ENCODE measurements at places on chromosomes 1 and 21.

- DNase-seq = no peak
Measured at GRCh38 chr1:115671176-115671934, 29.6 kb downstream of the VANGL1 start.

DNA sequence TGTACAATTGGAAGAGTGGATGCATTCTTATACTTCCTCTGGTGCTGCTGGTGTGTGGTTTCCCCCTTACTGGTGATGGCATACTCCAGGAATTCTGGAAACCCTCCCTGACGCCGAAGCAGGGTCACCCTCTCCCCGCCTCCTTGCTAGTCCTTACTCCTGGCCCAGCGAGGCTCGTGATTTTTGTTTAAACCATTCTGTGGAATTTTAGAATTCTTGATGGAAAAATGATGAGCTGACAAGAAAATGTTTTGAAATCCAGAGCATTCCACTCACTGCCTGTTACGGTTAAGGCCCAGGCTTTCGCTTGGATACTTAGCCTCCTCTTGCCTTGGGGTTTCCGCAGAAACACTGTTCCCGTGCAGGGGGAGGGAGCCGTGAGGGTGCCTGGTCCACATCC lies 41.1 kb downstream of the IL6R start:
- peak; percentile 83 for DNase-seq

GRCh38 chr1:75394386-75395139 lies 216.4 kb downstream of the SLC44A5 start:
- DNase-seq = no peak

GRCh38 chr1:31505911-31506497 lies 70.3 kb upstream of the TINAGL1 start:
- peak; percentile 46 for DNase-seq

DNA sequence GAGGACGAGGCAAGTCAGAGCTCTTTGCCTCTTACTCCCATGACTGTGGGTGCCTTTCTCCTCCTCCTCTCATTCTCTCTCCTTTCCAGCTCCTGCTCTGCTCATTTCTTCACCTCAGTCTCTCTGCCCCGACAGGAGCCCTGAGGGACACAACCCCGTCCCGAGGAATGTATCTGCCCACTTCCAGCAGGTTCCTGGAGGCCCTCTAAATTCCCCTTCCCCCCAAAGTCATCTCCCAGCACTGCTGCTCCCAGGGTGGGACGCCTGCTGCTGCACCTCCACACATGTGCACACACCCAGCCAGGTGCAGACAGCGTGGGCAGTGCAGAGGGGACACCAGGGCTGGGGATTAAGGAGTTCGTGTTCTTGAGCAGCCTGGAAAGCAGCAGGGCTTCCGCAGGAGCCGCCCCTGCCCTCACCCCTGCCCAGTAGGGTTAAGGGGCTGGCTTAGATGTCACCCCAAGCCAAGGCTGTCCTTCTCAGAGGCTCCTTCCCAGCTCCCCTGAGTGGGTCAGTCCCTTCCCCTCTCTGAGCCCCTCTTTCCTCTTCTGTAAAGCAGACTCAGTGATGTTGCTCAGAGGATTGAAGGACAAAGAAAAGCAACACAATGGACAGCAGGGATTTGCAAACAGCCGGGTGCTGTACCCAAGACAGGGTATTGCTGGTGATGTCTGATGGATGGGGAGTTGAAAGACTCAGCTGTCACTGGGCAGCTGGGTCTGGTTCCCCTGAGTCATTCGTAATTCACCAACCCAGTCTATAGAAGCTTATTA lies 346.0 kb downstream of the MATN1 start:
- no peak for DNase-seq

DNA sequence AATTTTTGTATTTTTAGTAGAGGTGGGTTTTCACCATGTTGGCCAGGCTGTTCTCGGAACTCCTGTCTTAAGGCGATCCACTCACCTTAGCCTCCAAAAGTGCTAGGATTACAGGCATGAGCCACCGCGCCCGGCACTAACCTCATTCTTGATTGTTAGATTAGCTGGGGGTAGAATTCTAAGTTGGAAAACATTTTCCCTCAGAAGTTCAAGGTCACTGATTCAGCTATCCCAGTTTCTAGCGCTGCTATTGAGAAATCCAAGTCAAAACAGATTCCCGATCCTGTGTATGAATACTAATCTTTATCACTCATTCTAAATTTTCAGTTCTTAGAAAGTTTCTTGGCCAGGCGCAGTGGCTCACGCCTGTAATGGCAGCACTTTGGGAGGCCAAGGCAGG lies 24.4 kb upstream of the EFNA1 start:
- DNase-seq = no peak

DNA sequence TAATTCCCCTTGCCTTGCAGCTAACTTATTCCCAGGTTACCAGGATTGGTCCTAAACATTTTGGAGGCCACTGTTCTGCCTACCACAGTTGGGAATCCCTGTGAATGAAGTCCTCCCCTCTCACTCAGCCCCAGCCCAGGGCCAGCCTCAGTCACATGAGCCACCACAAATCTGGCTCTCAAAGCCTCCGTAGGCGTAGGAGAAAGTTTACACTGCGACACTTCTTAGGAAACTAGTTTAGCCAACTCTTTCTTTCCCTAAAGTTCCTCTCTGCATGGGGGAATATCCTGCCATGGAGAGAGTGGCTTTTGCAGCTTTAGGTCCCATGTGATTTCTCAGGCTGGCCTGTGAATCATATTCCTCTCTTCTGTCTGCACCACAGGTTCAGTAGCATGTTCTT lies 45.7 kb upstream of the ETV3 start:
- DNase-seq = no peak

DNA sequence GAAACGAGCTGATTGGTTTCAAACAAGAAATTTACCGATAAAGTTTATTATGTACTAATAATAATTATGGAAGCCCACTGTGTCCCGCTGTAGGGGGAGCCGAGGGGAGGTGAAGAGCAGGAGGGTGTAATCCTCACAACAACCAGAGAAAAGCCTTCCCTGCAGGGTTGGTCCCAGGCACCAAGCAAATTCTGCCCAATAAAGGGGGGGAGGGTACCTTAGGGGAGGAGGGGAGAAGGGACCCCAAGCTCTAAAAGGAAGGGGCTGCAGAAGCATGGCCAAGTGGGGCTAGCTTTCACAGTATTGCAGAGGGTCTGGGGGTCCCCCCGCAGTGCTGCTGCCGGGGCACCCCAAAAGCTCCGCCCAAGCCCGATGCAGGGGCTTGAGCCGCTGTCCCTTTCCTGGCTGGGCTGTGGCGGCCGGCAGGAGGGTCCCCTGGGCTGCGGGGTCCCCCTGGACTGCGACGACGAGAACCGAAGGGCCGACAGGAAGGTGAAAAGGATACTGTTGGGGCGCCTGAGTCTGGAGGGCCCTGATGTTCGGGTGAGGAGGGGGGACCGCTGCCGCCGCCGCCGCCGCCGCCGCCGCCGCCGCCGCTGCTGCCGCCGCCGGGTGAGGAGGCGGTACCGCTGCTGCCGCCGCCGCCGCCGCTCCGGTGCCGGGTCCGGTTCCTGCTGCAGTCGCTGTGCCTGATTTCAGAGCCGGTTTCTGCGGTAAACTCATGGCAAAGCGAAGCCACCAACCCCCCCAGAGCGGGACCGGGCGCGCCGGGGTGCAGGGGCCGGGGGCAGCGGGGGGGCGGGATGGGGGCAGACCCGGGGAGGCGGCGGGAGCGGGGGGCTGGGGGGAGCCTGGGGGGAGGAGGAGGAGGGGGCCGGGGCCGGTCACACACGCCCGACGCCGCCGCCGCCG lies 771 bp downstream of the EIF4G3 start:
- DNase-seq = no peak

DNA sequence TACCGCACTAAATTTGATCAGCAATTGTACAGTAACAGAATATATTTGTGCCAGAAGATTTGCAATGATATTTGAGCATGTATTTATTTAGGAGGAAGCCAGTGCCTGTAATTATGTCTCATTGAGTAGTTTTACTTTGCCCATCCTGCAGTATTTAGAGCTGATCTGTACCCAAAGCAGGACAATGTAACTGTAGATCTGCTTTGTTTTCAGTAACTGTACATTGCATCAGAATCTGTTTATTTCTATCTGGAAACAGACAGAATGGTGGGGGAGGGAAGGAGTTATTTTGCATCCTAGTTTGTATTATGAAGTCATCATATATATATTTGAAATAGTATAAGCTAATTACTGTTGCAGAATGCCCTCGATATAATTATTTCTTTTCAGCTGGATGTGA lies 36.2 kb upstream of the LRRC8C start:
- no peak for DNase-seq

GRCh38 chr21:29873908-29874307 lies 65.9 kb downstream of the GRIK1 start:
- DNase-seq = no peak

- DNase-seq = peak; percentile 100
Measured at GRCh38 chr1:234533975-234534876, 55.2 kb upstream of the TARBP1 start.

DNA sequence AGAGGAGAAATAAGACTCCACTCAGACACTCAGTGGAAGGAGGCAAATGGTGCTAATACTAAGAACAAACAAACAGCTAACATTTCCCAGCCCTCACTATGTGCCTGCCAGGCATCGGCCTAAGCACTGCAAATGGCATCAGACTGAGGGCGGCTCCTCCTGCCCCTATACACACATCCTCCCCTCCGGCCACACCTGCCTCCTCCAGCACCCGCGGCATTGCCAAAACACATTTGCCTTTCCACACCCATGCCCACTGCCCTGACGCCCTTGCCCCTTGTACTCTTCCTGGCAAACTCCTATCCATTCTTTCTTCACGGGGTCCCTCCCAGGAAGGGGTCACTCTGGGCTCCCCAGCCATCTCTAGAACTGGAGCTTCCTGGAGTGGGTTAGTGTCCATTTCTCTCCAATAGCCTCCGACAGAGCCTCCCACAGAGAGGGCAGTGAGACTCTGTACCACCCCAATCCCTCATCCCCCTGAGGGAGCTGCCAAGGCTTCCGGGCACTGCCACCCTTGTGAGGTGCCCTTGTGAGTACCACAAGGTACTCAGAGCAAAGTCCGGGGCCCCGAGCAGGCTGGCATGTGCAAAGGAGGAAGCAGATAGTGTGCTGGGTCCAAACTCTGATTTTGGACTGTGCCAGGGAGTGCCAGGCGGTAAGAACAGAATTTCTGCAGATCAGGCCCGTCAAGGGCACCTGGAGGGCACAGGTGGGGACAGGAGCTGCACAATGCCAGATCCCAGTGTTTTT lies 959 bp downstream of the AKR7A3 start:
- no peak for DNase-seq

- no peak for DNase-seq
Measured at GRCh38 chr1:115166531-115167091, 77.3 kb upstream of the TSPAN2 start.

DNA sequence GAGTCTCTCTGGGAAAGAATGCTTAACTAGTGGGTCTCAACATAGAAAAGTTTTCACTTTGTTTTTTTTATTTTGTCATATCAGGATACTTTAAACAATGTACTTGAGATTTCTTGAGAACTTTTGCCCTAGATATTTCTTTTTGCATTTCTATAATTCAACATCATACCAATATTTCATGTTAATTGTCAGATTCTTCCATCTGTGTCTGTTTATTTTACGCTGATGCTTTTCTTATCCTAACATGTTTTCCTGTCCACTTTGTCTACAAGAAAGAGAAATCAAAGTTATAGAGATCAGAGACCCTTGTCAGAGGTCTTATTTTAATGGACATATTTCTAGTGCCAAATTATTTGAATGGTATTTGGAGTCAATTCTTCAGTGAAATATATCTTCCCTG lies 95.5 kb upstream of the B3GALT2 start:
- DNase-seq = peak; percentile 3

DNA sequence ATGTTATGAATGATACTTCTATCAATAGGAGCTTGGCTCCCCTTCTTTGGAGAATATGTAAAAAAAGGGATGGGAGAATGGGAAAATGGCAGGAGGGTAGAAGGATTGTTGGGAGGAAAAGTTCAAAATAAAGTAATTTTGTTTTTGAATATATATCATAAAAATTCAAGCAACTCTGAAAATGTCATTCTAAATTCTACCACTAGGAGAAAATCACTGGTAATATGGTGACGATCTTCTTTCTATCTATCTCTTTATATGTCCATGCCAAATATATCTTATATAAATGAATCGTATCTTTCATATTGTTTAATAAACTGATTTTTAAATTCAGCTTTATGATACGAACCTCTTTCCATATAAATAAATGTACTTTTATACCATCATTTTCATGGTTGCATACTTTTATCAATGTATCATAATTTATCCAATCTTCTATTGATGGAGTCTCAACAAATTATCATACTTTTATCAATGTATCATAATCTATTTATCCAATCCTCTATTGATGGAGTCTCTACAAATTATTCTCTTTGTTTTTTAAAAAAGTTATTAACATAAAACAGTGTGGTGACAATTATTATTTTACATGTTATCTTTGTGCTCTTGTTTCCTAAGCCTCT lies 73.7 kb upstream of the MARK1 start:
- no peak for DNase-seq

DNA sequence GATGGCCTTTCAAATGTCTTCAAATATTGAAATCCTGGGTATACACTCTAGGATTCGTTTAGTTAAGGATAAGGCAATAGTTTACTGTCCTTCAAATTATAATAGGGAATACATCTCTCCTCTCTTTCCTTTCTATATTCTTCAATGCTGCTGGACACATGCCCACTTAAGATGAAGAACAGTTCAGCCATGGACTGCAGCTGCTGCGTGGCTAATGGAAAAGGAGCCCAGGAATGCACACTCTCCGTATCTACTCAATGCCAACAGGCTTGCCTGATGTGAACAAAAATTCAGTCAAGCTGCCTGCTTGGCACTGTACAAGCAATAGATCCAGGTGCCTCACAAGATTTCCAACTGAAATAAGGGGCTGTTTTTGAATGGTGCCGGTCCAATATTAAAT lies 321.2 kb upstream of the LYPLAL1 start:
- DNase-seq = no peak

DNA sequence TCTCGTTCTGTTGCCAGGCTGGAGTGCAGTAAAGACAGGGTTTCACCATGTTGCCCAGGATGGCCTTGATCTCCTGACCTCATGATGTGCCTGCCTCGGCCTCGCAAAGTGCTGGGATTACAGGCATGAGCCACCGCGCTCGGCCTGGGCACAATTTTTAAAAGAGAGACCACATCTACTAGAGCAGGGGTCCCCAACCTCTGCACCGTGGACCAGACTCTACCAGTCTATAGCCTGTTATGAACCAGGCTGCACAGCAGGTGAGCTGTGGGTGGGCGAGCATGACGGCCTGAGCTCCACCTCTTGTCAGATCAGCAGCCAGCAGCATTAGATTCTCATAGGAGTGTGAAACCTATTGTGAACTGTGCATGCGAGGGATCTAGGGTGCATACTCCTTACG lies 20.8 kb downstream of the TNNT2 start:
- DNase-seq = no peak

GRCh38 chr1:84975035-84975434 lies 21.9 kb downstream of the MCOLN2 start:
- no peak for DNase-seq

- DNase-seq = no peak
Measured at GRCh38 chr1:41572224-41572623, 87.7 kb upstream of the EDN2 start.

DNA sequence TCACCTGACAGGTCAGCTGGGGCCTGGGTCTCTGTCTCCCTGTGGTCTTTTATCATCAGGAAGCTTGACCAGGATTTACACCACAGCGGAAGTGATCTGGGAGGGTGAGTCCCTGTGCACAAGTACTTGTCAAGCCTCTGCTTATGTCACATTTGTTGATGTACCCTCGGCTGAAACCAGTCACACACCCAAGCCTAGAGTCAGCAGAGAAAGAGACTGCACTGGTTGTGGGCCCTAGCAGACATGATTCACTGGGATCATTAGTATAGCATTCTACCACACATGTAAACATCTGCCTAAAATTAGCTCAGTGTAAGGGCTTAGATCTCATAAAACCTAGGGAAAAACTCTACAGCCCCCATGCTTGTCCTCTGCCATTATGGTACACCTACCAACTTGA lies 79.3 kb upstream of the LAMC2 start:
- no peak for DNase-seq
